ENCODE measurements at places on chromosomes 13 and 19.

DNA sequence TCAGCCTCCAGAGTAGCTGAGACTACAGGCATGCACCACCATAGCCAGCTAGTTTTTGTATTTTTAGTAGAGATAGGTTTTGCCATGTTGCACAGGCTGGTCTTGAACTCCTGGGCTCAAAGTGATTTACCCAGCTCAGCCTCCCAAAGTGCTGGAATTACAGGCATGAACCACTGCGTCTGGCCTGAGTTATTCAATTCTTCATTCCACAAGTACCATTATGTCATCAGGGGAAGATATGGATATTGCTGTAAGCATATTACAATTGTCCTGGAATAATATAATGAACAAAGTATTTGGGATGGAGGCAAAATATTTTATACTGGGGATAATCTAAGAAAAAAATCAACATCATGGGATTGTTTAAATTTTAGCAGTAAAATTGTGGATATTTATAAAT is 646.0 kb upstream of the SLITRK6 start:
- no peak for DNase-seq

DNA sequence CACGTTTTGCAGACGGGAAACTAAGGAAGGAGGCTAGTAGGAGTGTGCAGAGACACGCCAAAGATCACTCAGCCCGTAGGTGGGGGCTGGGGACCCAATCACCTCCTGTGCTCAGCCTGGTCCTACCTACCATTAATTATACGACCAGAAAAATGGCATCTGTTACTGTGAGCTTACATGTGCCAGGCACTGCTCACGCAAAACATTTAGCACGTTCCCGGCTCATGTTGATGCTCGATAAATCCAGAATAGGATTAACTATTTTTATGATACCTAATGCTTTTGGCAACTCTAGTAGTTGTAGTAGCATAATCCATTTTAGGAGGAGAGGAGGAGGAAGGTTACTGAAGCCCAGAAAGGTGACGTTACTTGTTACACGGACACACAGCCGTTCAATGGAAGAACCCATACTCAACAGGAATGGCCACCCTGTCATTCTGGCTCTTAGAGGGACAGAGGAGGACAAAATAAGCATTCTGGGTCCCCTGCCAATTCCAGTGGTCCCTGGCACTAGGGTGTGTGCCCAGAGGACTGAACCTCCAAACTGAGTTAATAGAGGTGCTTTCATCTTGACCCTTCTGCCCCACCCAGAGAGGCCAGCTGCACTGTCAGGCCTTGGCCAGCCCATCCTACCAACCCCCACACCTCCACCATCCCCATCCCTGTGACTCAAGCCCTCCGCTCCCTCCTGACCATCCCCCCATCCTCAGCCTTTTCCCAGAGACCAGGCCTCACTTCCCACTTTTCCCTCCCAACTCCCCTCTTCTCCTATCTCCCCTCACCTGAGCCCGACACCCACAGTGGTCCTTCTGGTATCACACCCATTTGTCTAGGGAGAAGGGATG is 5.0 kb upstream of the EML2 start:
- DNase-seq: no peak

DNA sequence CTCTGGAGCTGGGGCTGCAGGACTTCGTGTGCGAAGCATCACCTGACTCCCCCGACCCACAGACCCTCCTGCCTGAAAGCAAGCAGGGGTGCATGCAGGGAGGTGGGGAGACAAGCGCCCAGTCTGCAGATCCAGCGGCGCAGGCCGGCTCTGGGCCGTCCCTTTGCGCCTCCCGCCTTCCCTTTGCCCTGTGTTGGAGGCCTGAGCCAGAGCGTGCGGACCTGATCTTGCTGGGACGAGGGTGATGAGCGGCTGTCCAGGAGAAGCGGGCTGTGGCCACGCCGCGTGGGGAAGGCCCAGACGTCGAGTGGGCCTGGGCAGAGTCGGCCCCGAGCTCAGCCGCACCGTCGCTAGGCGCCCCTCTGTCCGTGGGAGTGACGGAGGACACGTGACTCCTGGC is 5.3 kb upstream of the GRTP1 start:
- DNase-seq: no peak

DNA sequence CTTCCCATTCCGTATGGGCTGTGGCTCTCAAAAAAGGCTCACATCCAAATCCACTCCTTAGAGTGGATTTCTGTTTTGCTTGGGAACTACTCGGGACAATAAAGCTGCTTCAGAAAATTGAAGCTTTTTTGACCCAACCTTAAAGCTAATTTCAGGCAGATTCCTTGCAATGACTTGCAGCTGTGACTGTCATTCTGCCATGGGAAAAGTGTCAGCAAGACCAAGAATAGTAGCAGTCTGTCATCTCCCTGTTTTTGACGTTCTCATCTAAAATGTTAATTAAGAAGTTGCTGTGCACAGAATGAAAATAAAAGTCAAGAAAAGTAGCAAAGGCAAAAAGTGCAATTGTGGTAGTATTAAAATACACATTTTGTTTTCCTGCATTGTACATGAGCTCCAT is 304.7 kb downstream of the COG6 start:
- no peak for DNase-seq

- no peak for DNase-seq
These were observed 58.6 kb downstream of the GADD45B start for GRCh38 chr19:2534423-2535013.

DNA sequence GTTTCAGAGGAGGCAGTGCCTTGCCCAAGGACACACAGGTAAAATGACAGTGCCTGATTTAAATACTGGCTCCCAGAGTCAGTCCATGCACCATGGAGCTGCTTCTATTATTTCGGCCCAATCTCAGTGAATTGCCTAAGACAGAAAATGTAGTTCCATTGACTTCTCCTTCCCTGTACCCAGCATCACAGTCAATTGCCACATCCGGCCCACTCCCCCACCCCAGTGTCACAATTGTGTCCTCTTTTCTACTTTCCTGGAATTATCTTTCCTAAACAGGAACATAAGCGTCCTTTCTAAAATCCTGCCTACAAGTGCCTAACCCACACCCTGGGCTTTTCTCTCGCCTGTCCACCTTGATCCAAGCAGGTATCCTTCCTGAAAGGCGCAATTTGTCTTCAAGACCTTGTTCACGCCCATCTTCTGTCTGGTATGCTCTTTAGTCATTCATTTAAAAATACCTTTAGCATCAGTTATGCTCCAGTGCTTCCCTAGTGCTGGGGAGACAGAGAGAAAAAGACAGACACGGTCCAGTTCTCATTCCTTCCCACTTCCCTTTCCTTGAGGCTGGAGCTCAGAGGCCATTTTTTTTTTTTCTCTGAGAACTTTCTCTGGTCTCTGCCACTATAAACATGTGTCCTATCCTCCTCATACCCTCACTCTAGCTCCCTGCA is 411.4 kb downstream of the LIG4 start:
- no peak for DNase-seq

GRCh38 chr19:11299946-11300810 is 4.2 kb downstream of the TSPAN16 start:
- DNase-seq: no peak
